Left forelimb (tissue), 1 donor: ENCODE measurements at places on chromosomes 5 and 9.

DNA sequence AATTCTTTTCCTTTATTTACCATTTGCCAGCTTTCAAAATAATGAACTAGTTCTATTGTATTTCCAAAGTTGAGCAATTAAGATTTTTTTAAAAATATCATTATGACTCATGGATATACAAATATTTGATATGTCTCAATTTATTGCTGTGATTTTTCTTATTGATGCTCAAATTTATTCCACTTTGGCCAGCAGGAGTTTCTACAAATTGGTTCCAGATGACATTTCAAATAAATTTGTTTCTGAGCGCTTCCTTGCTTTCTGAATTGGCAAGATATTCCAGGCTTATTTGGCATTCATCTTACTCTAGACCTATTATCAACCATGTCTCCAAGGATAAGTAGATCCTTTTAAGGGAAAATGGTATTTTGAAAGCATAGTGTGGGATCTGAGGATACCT, 58.5 kb upstream of the TJP2 start:
- DNase-seq, result no peak

GRCh38 chr5:180801596-180802324, 846 bp downstream of the MGAT1 start:
- no peak for DNase-seq

DNA sequence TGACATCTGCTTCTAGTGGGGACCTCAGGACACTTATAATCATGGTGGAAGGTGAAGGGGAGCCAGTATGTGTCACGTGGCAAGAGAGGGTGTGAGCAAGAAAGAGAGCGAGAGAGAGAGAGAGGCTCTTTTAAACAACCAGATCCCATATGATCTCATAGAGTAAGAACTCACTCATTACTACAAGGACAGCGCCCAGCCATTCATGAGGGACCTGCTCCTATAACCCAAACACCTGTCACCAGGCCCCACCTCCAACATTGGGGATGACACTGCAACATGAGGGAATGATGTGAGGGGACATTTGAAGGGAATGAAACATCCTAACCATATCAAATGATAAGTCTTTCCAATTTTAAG, 427.5 kb downstream of the EFNA5 start:
- no peak for DNase-seq

DNA sequence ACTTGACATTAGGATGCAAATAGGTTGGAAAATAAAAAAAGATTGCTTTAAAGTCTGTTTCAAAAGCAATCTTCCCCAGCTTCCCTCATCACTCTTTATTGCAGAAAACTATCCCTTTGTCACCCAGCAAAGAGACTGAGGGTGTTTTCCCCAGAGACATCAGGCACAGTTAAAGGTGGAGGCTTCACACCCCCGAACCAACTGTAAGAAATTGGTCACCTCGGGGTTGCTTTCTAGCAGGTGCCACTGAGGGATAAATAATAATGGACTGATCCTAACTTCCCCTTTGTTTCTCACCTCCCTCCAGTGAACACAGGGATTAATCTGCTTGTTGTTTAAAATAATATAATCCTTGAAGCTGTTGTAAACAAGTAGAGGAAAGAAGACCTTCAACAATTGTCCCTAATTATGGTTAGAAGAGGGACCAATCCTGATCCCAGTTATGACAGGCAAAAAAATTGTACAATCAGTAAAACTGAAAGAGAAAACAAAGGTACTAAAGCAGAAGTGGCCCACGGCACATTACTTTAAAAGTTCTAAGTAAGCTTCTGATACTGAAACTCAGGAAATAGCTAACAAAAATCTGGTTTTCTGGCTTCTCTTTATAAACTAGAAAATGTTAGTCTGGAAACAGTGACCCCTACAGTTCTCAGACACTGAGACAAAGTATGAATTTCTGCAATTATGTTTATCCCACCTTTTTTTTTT, 6.6 kb upstream of the PCSK1 start:
- no peak for DNase-seq

DNA sequence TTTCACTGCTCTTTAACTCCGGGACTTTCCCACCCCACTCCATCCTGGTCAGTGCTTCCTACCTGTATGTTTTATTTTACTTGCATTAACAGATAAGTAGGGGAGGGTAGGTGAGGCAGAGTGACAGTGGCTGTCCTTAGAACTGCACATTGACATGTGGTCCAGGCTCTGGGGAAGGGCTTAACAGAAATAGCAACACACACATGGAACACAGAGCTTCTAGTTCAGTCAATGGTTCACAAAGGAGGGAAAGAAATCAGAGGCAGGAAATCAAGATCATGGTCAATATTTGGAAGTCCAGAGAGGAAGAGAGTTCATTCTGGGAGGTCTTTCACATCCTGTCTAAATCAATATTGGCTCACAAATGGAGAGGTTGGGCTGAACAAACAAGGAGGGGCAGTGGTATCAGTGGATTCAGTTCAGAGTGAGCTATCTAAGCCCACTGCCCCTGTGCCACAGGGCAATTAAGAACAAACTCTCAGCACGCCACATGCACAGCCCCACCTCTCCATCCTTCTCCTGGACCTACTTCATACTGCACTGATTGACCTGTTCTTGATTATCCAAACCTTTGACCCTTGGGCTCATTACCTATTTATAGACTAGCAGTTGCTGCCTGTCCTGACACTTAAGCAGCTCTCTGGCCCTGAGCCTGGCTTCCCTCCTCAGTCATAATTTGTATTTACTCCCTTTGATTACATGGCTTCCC, 6.2 kb upstream of the VPS13A start:
- no peak for DNase-seq

DNA sequence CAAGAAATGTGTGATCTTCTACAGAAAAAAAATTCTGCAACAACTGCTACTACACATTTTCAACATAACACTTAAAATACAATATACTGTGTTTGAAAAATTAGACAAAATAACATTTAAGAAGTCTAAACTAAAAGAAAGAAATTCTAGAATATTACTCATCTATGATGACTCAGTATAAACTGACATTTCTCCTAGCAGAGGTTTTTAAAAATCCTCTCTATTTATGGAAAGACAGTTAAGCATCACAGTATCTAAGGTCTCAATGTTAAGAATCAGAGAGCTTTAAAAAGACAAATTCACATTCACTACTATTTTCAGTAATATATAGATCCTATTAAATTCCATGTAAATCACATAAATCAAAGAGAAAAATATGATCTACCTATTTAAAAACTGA, 61.3 kb downstream of the NR2F1-AS1 start:
- no peak for DNase-seq

GRCh38 chr5:73096239-73096575, 24.2 kb upstream of the TMEM171 start:
- no peak for DNase-seq

- DNase-seq, result peak; percentile 80
These were observed at the start of gene AQP3 for GRCh38 chr9:33446946-33447798. AQP3 (minus strand) TSS chr9:33447593; CDS start chr9:33447530, 63 bp downstream.

DNA sequence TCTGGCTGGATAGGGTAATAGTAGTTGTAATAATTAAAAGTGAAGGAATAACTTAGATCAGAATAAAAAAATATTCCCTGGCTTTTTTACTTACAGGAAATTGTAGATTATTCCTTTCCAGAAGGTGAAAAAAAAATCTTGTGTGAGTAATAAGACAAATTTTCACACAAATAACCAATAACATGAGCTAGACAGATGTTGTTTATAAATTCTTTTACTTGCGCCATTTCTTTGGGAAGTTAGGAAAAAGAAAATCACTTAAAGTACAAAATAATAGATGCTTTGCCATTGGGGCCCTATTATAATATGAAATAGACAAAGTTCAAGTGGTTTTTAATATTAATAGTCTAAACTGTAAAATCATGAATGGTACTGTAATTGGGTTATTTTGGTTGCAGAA, 204.1 kb downstream of the ARRDC3 start:
- no peak for DNase-seq

DNA sequence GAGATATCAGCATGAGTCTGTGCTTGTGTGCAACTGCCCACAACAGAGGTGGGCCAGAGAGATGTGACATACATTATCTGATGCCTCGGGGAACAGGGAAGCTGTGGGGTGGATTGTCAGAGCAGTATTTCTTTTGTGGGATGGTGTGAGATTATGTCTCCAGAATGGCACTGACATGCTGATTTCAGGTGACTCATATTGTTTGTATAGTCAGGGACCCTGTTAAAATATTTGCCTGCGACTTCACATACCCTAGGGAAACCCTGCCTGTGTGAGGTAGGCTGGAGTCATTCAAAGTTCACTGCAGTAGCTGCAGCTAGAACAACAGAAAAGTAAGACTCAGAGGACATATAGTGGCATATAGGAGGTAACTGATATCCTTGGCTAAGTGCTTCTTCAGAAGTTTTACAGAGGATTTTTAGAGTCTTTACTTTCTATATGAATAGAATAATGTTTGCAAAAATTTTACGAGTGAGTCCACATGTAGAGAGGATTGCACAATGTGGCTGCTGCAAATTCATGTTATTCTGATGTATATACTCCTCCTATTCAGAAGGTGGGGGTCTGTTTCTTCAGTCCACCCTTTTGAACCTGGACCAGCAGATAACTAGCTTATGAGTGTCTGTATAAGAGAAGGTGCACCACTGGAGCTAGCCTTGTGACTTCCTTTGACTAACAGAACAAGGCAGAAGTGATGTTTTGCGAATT, 89.3 kb downstream of the MACIR start:
- DNase-seq, result no peak

GRCh38 chr5:14266171-14266570, 123.0 kb downstream of the TRIO start:
- DNase-seq, result no peak

DNA sequence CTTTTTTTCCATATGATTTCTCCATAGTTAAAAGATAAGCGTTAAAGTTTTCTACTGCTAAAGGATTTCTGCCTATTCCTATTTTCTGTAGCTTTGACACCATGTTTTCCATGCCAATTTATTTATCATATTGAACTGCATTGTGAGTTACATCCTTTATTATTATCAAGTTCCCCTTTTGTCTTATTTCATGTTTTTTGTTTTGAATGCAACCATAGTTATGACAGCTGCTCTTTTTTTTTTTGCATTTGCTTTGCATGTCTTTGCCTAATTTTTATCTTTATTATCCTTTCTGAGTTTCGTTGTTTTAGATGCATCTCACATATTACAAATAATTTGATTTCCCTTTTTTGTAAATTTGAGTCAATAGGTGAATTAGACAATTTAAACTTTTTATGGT, 161.5 kb downstream of the DEPDC1B start:
- no peak for DNase-seq

DNA sequence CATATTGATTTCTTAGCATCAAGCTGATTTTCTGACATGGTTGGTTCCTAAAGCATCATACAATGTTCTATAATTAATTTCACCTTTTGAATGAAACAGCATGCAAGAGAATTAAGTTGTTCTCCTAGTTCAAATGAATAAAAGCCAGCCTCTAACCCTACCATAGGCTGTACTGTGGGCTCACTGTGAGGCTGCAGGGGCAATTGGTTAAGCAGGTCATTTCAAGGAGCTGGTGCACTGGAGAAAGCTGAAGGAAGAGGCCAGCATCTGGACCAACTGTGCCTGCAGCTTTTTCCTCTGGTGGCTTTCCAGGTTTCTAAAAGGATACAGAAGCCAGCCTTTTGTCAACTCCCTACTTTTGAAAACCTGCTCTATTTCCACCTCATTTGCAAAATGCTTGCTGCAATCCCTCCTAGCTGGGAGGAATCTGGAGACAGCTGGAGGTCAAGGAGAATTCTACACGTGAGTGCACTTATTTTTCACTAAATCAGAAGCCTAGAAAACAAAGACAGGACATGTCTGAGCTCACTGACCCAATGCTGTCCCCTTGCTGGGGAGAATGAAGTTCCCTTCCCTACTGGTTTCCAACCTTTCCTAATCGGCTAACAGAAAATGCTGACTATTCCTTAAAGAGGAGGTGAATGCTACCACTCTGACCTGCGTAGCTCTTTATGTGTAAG, 158.9 kb downstream of the APBA1 start:
- DNase-seq, result no peak

DNA sequence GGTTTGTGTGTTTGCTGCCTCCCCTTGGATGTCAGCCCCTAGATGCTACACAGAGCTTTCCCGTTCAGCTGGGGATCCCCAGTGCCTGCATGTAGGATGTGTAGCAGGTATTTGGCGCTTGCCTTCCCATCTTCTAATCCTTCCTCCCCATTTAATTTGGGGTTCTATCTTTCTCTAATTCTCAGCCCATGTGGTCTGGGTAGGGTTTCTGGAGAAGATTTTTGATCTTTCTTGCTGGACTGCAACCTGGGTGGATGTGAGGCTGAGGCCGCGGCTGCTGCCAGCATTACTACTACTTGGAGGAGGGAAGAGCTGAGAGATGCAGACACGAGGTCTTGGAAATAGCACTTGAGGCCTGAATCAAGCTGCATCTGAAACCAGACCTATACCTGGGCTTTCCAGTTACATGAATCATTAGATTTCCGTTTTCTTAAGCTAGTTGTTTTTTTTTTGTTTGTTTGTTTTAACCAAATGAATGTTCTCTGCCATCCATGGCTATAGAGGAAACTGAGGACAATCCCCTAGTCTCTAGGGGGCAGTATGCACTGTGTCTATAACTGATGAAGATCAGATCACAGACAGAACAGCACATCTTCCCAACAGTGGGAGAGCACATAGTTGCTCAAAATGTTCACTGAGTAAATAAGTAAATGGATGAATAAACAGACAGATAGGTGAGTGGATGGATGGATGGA, 178.6 kb downstream of the FGF18 start:
- DNase-seq, result peak; percentile 50

- DNase-seq, result no peak
These were observed 4.6 kb downstream of the C5orf63 start for GRCh38 chr5:127068493-127069214.
